ENCODE measurements at places on chromosomes 5 and 9.

DNA sequence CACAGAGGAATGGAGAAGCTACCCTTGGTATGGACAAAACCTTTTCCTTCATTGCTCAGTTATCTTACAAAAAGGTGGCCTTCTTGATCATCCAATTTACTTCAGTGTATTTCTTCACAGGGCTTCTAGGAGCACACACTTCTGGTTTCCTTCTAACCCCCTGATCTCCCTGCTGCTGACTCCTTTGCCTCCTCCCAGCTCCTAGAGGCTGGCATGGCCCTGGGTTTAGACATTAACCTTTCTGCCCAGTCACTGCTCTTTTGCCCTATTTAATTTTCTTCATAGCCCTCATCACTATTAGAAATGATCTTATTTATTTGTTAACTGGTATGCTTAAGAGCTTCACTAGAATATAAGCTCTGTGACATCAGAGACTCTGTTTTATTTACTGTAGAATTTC is 63.2 kb downstream of the ANKRD55 start:
- DNase-seq, result no peak

GRCh38 chr5:140347360-140347759 is 957 bp upstream of the HBEGF start:
- DNase-seq, result no peak

- DNase-seq, result no peak
Observed at GRCh38 chr5:150763023-150763769, 4.4 kb upstream of the DCTN4 start.

DNA sequence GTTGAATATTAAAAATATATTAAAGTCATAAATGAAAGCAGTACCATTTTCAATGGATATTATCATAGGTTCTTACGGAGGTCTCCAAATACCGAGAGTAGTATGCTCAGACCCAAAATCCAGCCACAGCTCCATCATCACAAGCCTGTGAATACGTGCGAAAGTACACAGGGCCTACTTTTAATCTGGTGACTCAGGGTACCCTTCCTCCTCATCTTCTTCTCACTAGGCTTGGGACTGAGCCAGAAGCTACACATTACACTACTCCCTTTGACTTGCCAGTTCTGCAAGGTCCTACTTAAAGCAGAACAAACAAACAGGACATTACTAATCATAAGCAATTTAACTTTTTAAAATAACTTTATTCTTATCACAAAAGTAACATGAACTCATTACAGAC is 7.6 kb upstream of the RIC1 start:
- no peak for DNase-seq

DNA sequence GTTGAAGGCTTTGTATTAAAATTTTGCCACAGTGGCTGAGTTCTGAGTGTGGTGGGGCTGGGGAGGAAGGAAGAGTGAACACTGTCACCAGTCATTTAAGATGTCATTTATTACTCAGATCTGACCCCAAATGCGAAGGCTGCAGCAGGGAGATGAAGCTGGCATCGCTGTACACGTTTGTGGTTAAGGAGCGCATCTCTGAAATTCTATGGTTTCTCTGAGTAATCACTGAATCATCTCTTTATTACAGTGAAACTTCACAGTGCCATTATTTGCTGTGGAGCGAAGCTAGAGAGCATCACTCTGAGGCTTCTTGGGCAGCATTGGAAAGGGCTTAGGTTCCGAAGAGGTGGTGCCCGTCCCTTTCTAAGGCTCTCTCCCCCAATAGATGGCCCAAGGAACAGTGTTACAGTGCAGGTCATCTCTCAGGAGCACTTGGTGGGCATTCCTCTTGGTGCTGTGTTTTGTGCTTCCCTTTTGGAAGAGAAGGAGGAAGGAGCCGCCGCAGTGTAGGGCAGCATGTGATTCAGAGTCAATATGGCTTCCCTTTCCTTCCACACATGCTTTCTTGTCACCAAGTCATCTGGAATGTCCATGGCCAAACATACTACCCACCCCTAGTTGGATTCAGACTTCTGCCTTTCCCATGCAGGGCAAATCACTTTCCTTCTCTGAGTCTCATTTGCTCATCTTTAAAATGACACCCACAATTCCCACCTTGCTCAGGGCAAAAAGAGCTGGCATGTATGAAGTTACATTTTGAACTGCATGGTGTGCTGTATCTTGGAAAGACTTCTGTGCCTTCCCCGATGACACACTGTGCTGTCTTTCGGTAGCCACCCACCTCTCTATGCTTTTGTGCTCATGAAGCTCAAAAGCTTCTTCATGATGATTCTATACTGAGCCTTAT is 9.3 kb upstream of the TEX48 start:
- DNase-seq, result peak; percentile 66

DNA sequence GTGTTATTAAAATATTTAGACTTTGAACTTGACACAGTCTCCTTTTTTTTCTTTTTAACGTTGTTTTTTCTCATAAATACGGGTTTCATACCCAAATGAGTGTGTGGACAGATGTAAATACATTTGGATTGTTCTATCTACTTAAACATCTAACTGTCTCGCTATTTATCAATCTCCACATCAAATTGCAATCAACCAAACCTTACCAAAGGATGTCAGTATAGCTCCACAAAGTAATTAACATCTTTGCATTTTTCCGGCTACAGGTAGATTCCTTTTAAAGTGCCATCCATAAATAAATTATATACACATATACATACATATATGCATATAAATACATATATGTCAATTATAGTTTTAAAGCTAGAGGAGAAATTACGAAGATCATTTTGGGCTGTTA is 705 bp upstream of the CDH10 start:
- DNase-seq, result no peak

DNA sequence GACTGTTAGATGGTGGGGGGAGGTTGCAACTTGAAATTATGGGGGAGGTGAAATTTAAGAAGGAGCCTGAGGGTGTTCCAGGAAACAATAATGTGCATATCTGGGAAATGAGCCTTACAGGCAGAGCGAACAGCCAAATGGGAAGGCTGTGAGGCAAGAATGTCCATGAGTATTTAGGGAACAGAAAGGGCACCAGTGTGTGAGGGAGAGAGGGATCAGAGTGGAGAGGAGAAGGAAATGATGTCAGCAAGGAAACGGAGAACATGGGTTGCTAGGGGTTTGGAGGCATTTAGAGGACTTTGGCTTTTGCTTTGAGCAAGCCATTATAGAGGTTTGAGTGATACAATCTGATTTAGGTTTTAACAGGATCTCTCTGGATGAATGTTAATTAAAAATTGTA is 285.4 kb downstream of the TLE4 start:
- no peak for DNase-seq

GRCh38 chr5:140035881-140036280 is 7.2 kb downstream of the NRG2 start:
- no peak for DNase-seq

- DNase-seq, result peak; percentile 31
Observed at GRCh38 chr5:129899454-129899853, 4.8 kb upstream of the CHSY3 start.

DNA sequence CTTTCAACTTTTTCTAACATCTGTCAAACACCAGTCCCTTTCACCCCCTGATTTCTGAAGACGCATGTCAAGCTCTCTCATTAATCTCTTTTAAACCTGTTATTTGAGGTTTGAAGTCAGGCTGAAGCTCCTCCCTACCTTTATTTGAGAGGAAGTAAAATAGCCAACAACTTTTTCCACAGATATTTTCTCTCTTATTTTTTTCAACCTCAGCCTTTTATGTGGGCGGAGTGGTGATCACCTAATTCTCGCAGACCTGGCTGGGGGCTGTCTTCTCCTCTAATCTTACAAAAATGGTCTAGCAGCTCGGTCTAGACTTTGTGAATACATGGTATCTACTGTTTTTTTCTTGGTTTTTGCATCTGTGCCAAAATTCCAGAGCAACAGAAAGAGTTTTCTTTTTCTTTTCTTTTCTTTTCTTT is 395.7 kb upstream of the ACTBL2 start:
- no peak for DNase-seq

GRCh38 chr5:82364497-82364896 is 86.3 kb upstream of the RPS23 start:
- DNase-seq, result peak; percentile 56

DNA sequence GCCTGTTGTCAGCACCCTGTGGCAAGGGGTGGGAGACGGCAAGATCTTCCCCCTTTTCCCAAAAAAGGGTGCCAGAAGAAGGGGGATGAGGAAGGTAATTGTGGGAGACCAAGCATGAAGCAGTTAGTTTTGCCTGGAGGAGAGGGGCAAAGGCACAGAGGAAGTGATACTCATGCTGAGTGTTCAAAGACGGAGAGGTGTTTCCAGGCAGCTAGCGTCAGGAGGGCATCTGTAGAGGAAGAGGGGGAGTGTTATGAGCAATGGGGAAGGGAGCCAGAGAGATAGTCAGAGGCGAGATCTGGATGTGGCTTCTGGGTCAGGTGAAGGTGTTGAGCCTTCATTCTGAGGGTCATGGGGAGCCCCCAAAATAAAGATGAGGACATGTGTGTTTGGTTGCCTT is 26.9 kb upstream of the ADAM19 start:
- DNase-seq, result no peak

GRCh38 chr9:94899464-94900221 is 173.1 kb downstream of the AOPEP start:
- no peak for DNase-seq

GRCh38 chr5:96247097-96247701 is 185.8 kb downstream of the PCSK1 start:
- no peak for DNase-seq

GRCh38 chr5:59439303-59439702 is 454.2 kb downstream of the PDE4D start:
- no peak for DNase-seq

DNA sequence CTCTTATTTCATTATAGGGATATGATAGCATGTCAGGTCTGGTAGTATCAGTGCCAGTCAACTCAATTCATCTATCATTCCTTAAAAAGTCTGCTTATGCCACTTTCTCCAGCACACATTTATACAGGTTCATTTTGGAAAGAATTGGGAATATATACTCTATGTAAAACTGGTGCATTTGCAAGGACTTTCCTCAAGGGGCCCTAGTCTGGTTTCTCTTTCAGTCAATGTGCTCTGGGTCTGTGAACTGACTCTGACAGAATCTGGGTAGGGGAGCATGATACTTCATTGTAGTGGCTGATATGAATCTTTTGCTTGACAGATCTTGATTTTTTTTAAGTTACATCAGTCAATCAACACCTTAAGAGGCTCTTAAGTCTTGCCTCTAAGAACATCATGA is 313.9 kb downstream of the HTR1A start:
- no peak for DNase-seq

DNA sequence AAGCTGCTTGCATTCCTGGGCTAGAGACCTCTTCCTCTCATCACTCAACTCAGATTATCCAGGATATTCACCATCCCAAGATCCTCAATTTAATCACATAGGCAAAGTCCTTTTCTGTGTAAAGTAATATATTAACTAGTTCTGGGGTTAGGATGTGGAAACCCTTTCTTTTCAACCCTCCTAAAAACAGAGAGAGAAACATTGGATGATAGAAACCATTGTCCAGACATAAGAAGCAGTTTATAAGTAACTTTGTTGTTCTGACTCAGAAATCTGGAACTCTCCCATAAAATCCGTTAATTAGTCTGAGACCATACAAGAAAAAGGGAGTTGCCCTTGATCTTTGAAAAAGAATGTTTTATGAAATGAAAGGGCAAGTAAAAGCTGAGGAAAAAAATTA is 817.1 kb upstream of the CDH9 start:
- DNase-seq, result no peak

DNA sequence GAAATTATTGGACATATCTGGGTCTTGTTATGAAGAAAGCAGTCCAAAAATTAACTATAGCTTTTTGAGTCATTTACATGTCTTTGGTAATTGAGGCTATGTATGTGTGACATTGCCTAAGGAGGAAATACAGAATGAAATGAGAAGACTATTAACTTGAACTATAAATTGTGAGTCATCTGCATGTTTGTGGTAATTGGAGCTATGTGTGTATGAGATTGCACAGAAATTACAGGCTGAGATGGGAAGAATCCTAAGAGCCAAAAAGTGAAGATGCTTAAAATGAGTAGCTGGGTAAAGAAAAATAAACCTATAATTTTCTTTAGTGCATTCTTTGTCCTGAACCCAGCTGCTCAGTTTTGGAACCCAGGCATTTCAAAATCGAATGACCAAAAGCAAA is 747.6 kb upstream of the EDIL3 start:
- DNase-seq, result no peak

DNA sequence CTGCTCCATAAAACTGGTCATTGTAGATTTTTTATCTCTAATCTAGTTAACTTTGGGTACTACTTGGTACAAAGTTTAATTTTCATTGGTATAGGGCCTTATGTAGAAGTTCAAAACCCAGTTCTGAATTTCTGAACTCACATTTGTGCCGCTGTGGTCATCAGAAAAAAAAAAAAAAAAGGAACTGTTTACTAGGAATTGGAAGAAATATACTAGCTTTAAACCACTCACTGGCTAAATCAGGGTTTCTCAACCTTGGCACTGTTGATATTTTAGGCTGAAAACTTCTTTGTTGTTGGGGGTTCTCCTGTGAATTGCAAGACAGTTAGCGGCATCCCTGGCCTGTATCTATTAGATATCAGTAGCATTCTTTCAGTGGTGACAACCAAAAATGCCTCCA is 4.1 kb upstream of the ZFYVE16 start:
- no peak for DNase-seq

- no peak for DNase-seq
Observed at GRCh38 chr5:127358740-127359139, 68.1 kb downstream of the MEGF10 start.

GRCh38 chr5:96651047-96651446 is 11.1 kb upstream of the CAST start:
- DNase-seq, result no peak

GRCh38 chr5:154647114-154647760 is 107.9 kb upstream of the LARP1 start:
- peak; percentile 8 for DNase-seq

DNA sequence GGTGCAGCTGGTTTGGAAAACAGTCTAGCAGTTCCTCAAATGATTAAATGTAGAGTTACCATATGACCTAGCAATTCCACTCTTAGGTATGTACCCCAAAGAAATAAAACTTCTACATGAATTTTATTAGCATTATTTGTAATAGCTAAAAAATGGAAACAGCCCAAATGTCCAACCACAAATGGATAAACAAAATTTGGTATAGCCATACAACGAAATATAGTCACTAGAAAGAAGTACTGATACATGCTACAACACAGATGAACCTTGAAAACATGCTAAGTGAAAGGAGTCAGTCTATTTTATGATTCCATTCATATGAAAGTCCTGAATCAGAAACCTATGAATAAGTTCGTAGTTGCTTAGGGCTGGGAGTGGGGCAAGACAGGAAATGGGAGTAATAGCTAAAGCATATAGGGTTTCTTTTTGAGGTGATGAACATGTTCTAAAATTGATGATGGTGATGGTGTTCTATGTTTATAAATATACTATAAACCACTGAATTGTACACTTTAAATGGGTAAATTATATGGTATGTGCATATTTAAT is 6.3 kb downstream of the GDF9 start:
- no peak for DNase-seq

GRCh38 chr5:132437604-132438266 is 52.8 kb downstream of the IRF1 start:
- DNase-seq, result no peak

DNA sequence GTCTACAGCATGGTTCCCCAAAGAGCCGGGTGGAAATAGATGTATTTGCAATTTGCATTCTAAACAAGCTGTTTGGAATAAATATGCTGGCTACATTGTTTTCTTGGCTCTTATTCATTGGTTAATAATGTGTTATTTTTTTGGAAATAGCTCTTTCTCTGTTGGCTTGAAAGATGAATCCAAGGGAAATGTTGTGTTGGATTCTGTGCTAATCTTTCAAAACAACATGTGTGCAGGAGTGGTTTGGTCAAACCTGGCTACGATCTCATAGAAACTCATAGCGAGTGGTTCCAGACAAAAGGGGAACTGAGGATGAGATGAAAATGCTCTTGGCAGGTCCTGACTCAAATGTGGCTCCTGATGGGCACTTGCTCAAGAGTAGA is 63.7 kb upstream of the CXCL14 start:
- no peak for DNase-seq

- DNase-seq, result no peak
Observed at GRCh38 chr9:106800701-106801270, 62.2 kb upstream of the ZNF462 start.
